Renal cortical epithelial cell (primary cell): ENCODE measurements at places on chromosomes 16 and 17.

- no peak for DNase-seq
Observed at GRCh38 chr16:48590476-48590875, 19.5 kb downstream of the N4BP1 start.

DNA sequence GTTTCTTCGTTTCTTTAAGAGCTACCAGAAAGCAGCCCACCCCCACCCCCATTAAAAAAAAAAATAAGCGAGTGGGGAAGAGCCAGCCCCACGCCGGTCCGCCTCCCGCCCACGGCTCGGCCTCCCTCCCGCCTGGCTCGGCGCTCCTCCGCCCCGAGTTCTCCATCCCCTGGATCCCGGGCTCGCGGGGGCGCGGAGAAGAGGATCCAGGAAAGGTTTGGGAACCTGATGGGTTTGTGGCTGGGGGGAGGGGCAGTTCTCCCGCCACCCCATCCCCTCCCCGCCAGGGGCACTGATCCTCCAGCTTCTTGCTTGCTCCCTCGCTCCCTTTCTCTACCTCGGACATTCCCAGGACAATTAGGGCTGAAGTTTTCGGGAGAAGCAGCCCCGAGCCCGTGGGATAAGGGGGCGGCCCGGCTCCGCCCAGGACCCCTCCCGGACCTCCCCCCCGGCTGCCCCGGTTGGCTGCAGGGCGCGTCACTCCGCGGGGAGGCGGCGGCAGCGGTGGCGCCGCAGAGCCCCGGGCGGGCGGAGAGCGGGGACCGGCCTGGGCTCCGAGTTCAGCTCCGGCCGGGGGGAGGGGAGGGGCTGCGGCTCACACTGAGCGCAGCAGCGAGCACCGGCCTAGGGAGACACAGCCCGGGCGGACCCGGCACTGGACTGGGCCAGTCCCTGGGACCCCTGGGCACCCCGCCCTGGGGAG is 1.0 kb upstream of the SALL1 start:
- DNase-seq = peak; percentile 85

DNA sequence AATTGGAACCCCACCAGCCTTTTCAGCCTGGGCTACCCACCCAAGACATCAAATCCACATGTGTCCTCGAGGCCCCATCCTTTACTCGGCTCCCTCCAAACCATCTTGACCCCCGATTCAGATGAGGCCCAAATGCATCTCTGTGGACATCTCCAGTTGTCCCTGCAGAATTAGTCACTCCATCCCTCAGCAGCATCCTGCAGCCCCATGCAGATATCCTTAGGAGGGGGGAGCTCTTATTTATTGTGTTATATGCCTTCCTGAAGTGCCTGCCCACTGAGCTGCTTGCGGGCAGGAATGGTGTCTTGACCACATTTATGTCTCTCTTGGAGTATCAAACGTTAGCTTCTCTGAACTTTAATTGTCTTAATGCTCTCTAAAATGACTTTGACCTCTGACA is 15.6 kb downstream of the CDK5RAP3 start:
- DNase-seq = no peak

DNA sequence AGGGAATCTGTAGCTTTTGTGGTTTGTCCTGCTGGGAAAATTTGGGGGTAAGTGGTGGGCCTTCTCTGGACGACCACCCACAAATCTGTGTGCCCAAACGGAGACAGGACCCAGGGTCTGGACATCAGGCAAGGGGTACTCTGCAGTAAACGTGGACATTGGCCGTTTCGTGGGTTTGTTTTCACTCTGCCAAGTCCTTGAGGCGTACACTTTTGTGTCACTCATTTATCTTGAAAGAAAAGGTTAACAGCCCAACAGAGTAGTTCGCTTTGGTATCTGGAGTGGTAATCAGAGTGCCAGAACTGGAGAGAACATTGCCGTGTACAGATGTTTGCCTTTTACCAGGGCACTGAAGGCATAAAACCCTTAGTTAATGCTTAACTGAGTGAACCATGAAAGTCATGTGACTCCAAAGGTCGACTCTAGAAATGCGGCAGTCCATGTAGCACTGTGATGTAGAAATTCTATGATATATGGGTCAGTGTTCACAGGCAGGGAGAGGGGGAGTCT is 15.4 kb downstream of the NAA60 start:
- DNase-seq = peak; percentile 94

- no peak for DNase-seq
Observed at GRCh38 chr17:74340470-74341023, 14.5 kb downstream of the KIF19 start.

- DNase-seq = no peak
Observed at GRCh38 chr17:11917415-11917814, 79.9 kb downstream of the ZNF18 start.

- no peak for DNase-seq
Observed at GRCh38 chr17:72400863-72401262, 280.0 kb downstream of the SOX9 start.

DNA sequence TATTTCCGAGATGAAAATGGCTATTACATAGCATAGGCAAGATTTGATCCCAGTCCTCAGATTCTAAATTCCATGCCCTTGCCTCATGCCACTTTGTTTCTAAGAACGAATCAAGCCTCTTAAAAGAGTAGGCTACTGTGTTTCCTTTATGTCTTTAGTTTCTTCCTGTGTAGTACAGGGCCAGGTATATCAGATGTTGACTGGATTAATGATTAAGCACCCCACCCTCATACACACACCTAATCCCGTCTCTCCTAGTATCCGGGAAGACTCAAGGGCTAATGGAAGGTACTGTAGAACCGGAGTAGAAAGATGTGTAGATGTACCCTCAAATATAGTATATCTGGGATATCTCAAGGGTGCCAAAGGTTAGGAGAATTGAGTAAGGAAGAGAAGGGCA is 6.7 kb downstream of the TOM1L1 start:
- no peak for DNase-seq

DNA sequence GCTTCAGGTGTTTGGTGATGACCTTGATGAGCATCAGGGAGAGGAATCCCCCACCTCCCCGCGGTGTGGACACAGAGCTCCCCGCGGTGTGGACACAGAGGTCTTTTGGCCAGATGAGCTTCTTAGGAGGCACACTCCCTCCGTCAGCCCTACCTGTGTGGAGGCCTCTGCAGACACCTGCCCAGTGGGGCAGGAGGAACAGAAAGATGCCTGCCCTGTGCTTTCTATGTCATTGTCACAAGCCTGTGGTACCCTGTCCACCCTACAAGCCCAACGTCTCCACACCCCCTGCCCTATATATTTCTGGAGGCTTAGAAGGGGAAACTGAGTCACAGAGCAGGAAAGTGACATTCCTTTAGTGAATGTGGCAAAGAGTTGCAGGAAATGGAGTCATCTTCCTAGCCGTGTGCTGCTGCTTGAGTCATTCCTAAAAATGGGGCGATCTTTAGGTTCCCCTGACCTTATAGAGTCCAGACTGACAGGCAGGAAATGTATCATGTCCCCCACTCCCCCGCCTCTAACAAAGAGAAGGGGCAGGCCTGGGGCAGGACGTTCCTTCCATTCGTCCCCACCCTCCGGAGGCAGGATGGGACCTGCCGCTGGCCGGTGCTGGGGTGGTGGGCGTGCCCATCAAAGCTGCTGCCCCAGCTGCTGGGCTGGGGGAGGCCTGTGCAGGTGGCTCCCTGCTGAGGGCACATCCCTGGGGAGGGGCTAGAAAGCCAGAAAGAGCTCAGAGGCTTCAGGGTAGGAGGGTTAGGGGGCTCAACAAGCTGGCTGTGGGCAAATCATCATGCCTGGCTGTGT is 1.0 kb upstream of the C16orf74 start:
- no peak for DNase-seq

DNA sequence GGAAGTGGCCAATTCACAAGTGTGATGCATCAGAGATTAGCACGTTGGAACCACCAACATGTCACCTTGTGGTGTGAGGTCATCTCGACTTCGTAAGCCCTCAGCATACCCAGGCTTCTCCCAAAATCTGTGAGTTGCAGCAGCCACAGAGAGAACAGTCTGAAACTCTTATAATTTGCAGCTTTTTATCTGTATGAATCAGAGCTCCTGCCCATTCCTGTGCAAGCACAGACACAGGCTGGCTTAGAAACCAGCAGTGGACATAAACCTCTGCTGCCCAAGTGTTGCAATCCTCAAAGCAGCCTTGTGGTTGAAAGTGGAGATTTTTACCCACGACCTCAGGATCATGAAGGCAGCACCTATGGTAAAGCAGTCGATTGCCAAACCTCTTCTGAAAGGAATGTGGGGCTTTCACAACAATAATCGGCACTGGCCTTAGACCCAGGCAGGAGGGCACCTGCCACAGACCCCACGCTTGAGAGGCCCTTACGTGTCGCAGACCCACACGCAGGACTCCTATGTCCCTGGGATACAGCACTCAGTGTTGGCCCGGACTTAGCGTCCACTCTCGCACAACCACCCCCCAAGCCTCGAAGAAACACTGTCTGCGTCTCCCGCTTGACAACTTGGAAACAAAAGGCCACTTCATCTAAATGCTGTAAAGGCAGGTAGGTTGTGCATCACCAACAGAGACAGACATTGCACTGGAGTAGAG is 24.5 kb upstream of the OSGIN1 start:
- DNase-seq = peak; percentile 92

GRCh38 chr17:60716766-60717165 is 39.1 kb downstream of the BCAS3 start:
- no peak for DNase-seq

DNA sequence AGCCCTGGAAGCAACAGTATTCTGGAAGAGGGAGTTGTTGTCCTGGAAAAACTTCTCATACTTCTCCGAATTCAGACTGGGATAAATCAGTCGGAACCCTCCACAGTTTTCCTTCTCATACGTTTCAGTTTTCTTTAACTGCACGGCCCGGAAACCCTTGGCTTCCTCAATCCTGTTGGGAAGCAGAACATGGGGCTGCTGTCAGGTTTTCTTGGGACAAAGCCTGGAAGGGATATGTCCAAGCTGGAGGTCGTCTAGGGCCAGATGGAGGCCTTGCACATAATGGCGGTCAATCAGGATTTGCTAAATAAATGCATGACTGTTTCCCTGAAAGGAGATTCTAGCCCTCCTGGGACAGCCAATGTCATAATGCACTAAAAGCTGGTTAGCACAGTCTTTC is 29.2 kb downstream of the TTLL6 start:
- DNase-seq = no peak

- peak; percentile 43 for DNase-seq
Observed at GRCh38 chr17:32569171-32570080, 82.6 kb downstream of the CDK5R1 start.

DNA sequence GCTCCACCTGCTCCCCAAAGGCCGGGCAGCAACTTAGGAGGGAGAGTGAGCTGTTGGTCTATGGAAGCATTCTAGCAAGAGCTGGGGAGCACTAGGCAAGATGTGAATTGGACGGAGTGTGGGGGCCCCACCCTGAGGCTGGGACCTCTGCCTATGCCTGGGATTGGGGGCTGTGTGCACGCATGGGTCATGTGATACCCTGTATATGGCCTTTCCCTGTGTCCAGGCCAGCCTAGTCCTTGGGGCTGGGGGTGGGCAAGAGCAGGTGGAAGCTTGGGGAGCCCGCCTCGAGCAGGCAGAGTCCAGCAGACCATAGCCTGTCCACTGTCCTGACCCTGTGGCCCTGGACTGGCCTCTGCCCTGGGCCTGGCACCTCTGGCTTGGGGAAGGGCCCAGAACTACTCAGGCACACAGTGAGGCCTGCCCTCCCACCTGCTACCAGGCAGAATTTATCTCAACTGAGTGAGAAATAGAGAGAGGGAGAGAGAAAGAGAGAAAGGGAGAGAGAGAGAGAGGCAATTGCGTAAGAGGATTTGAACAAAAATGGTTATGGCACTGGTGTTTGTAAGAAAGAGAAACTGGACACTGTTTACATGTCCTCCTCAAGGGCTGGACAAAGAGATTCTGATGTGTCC is 19.1 kb downstream of the PDP2 start:
- peak; percentile 77 for DNase-seq

GRCh38 chr17:81156866-81157805 is 8.2 kb upstream of the PVALEF start:
- no peak for DNase-seq

DNA sequence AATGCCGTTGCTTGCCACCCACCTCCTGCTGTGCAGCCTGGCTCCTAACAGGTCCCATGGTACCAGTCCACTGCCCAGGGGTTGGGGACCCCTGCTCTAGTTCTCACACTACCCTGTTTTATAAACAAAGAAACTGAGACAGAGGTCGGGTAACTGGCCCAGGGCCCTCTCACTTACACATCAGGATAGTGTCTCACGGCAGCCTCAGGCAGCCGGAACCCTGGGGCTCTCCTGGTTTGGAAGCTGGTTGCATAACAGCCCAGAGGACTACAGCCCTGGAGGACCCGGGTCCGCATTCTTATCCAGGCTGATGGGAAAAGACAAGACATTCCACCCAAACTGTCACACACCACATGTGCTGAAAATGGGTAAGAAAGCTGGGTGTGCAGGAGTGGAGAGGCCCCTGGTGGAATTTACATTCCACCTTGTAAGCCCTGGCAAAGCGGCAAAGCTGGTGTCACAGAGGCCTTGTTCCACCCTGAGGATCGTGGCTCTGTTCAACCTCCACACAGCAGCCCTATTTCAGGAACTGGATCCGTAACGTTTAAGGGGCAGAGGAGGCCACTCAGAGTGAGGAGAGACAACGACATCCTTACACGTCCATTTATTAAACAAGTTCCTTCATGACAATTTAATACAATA is 9.8 kb downstream of the CMTM3 start:
- DNase-seq = no peak

GRCh38 chr16:70416748-70417616 is 21.9 kb downstream of the ST3GAL2 start:
- DNase-seq = peak; percentile 35

- DNase-seq = no peak
Observed at GRCh38 chr16:683396-684070, 601 bp downstream of the JMJD8 start.

- no peak for DNase-seq
Observed at GRCh38 chr16:88865310-88865709, 1.1 kb downstream of the PABPN1L start.
